Mesothelial cell of epicardium (in vitro differentiated cells): ENCODE measurements at places on chromosomes 6 and 20.

GRCh38 chr6:148509800-148510581, 167.4 kb downstream of the SASH1 start:
- H3K4me3 ChIP-seq = peak overlapping the region; percentile 65
- DNase-seq = no peak
- no peaks in the 10 kb centered on the region for H3K36me3 ChIP-seq
- H3K27ac ChIP-seq = peak overlapping the region; percentile 82

DNA sequence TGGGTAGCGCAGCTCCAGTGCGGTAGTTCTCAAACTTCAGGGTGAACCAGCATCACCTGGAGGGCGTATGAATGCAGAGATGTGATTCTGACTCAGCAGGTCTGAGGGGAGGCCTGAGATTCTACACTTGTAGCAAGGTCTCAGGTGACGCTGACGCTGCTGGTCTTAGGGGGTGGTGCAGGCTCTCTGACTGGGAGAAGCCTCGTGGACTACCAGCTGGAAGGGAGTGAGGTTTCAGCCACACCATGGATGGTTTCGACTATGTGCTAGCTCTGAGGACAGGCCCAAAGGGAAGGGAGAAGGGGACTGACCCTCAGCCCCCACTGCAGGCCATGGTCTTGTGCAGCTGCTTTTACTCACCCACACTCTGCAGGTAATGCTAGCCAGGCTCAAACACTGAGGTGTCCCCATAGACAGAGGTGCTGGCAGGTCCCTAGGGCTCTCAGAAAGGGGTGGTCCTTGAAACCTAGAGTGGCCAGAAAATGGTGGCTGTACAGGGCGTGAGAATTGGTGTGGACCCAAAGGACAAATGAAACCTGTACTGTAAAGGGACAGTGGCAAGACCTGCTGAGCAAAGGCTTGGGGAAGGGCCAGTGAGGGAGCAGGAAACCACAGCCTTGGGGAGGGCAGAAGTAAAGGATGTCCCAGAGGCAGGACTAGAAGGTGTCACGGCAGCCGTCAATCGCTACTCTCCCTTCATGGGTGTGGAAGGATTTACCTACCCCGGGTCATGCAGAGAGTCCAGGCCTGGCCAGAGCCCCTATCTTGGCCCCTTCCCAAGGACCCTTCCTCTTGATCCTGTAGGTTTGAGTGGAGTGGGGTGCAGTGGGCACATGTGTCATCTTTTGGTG, 52.7 kb downstream of the EBF4 start:
- no peaks in the 10 kb centered on the region for H3K36me3 ChIP-seq
- no peak overlapping the region for H3K4me3 ChIP-seq
- H3K27ac ChIP-seq = no peak overlapping the region
- no peak for DNase-seq
- peaks cover 11% of the 10 kb centered on the region for H3K4me1 ChIP-seq

DNA sequence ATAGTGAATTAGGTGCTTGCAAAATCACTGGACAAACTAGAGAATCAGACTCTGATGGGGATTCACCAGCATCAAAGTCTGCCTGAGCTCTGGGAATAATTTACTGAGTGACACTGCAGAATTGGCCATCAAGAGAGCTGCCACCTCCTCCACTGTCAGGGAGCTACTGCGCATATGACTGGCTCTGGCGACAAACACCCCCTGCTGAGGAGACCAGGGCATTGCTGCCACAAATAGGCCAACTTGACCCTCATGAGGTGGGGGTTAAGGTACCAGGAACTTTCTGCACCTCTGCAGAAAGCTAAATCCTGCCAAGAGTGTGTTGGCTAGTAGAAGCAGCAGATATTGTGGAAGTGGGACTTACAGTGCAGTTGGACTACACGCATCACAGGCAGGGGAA, 88.0 kb downstream of the CDS2 start:
- H3K27ac ChIP-seq = no peak overlapping the region
- no peaks in the 10 kb centered on the region for H3K27me3 ChIP-seq
- peaks cover 12% of the 10 kb centered on the region for H3K4me1 ChIP-seq

GRCh38 chr6:26223228-26223627, 136.0 kb downstream of the HFE start:
- no peak overlapping the region for H3K27ac ChIP-seq
- H3K4me3 ChIP-seq = no peak overlapping the region
- no peak for DNase-seq
- peaks cover 28% of the 10 kb centered on the region for H3K4me1 ChIP-seq

GRCh38 chr6:166029506-166029905, 138.1 kb downstream of the TBXT start:
- no peak for DNase-seq
- no peak overlapping the region for H3K4me3 ChIP-seq
- no peaks in the 10 kb centered on the region for H3K4me1 ChIP-seq
- H3K27ac ChIP-seq = no peak overlapping the region
- H3K36me3 ChIP-seq = no peaks in the 10 kb centered on the region

GRCh38 chr6:26215585-26216358, 128.5 kb downstream of the HFE start:
- no peaks in the 10 kb centered on the region for H3K36me3 ChIP-seq
- no peak overlapping the region for H3K4me3 ChIP-seq
- peaks cover 21% of the 10 kb centered on the region for H3K4me1 ChIP-seq
- DNase-seq = no peak
- H3K27ac ChIP-seq = no peak overlapping the region

DNA sequence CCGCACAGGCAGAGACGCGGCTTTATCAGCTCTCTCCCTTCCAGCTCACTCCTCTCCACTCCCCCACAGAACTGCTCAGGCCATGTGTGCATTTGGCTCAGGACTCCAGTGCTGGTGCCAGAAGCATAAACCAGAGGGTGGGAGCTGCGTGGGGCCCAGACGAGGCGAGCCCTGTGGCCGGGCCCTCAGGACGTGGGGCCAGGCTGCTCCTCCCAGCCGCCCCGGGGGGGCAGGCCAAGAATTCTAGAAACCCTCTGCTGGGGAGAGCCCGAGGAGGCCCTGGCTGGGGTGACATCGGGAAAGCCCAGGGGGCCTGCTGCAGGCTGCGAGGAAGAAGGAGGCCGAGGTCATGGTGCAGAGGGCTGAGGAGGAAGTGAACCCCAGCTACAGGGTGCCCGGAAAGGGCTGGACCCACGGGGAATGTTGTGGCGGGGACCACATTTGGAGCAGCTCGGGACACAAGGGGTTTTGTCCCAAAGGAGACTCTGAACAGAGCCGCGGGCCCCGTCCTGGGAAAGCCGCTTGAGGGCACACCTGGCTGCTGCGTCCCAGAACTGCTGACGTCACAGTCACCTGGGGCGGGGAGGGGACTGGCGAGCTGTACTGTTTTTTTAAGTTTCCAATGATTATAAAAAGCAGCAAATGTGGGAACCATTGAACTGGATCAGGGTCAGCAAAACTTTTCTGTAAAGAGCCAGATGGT, 107.1 kb downstream of the BANF2 start:
- H3K27ac ChIP-seq = peak overlapping the region; percentile 91
- H3K27me3 ChIP-seq = no peaks in the 10 kb centered on the region
- peak; percentile 30 for DNase-seq
- no peak overlapping the region for H3K4me3 ChIP-seq
- H3K4me1 ChIP-seq = peaks cover 40% of the 10 kb centered on the region

DNA sequence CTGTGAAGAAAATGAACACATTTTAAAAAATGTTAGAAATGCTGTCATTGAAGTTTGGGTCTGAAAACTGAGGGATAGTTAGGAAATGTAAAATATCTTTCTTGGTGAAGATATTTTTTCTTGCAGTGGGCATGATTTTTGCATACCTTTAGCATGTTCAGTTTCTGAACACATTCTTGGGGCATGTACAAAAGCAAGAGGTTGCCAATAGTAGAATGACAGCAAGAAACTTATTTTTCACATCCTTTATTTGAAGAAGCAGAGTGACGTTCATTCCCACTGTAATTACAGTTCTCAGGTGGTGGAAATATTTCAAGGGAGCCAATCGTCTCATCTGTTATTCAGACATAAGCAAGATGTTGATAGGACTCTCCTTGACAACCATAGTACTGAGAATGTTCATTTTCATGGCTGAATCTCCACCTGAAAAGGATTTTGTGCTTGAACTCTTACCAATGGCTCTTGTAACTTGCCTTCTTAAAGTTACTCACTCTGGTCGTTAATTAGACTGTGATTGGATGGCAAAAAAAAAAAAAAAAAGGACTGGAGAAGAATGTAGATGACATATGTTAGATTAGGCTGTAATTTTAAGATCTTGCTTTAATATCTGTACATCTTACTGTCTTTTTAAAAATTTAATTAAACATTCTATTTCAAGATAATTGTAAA, 74.4 kb downstream of the DOK5 start:
- no peak overlapping the region for H3K4me3 ChIP-seq
- H3K27me3 ChIP-seq = no peaks in the 10 kb centered on the region
- no peak overlapping the region for H3K27ac ChIP-seq
- no peaks in the 10 kb centered on the region for H3K4me1 ChIP-seq
- DNase-seq = no peak

- DNase-seq = peak; percentile 72
- H3K36me3 ChIP-seq = no peaks in the 10 kb centered on the region
- peak overlapping the region; percentile 74 for H3K4me3 ChIP-seq
These were observed 18.3 kb downstream of the HIVEP2 start for GRCh38 chr6:142926494-142927270.

DNA sequence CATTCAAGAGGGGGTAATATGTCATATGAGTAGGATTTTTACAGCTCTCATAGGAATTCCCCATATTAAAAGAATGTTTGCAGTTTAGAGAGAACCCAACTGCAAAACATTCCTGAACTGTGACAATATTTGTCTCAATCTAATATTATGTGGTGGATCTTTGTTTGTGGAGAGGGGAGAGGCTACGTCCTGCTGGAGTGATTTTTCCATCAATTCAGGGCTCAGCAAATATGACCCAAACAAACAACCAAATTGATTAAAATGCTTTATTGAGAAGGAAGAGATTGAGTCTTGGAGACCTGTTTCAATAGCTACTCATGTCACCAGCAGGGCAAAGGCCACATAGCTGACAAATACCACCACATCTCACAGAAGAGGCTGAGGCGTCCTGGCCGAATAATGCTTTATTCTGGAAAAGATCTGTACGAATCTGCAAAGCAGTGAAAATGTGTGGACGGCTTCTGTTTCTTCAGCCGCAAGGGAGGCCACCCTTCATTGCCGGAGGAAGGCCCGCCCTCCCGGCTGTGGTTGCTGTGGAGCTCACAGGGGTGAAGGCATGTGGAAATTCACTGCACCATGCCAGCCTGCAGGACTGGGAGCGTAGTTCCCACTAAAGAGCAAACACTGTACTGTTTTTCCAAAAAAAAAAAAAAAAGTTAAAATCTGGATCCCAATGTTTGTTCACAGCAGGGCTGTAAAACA, 89.7 kb upstream of the QKI start:
- H3K36me3 ChIP-seq = no peaks in the 10 kb centered on the region
- peaks cover 32% of the 10 kb centered on the region for H3K4me1 ChIP-seq
- H3K27me3 ChIP-seq = no peaks in the 10 kb centered on the region
- no peak overlapping the region for H3K27ac ChIP-seq

GRCh38 chr6:34526241-34526972, 29.7 kb downstream of the SPDEF start:
- peaks cover 8% of the 10 kb centered on the region for H3K27me3 ChIP-seq
- H3K4me3 ChIP-seq = peak overlapping the region; percentile 59
- no peak for DNase-seq
- no peaks in the 10 kb centered on the region for H3K36me3 ChIP-seq

GRCh38 chr6:118042855-118043254, 135.8 kb downstream of the SLC35F1 start:
- H3K27me3 ChIP-seq = no peaks in the 10 kb centered on the region
- H3K4me1 ChIP-seq = no peaks in the 10 kb centered on the region
- no peak overlapping the region for H3K27ac ChIP-seq
- DNase-seq = no peak

DNA sequence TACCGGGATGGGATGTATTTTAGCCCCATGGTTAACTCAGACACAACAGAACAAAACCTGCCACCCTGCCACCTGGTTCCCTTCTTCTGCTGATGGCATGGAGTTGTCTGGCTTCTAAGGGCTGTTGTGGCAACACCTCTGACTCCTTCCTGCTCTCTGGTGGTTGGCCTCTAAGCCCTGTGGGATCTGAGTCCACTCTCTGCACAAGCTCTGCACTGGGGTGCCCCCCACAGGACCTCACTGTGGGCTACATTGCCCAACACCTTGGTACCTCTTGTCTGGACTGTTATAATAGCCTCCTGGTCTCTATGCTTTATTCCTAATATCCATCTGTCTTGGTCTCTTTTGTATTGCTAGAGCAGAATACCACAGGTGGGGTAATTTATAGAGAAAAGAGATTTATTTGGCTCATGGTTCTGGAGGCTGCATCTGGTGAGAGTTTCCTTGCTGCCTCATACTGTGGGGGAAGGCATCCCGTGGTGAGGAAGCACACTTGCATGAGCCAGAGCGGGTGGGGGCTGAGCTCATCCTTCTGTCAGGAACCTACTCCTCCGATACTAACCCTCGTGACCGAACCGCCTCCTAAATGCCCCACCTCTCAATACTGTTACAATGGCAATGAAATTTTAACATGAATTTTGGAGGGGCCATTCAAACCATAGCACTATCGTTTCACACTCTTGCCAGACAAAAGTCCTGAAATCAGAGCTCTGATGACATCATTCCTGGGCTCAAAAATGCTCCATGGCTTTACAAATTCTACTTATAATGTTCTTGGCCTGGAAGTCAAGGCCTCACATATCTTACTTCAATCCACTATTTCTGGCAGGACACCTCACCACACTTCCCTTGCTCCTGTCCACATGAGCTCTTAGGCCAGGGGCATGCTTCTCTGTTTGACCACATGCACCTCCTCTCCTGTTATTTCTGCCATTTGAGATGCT, 127.2 kb downstream of the PAX1 start:
- peaks cover 18% of the 10 kb centered on the region for H3K27me3 ChIP-seq
- no peaks in the 10 kb centered on the region for H3K36me3 ChIP-seq
- H3K4me1 ChIP-seq = no peaks in the 10 kb centered on the region

DNA sequence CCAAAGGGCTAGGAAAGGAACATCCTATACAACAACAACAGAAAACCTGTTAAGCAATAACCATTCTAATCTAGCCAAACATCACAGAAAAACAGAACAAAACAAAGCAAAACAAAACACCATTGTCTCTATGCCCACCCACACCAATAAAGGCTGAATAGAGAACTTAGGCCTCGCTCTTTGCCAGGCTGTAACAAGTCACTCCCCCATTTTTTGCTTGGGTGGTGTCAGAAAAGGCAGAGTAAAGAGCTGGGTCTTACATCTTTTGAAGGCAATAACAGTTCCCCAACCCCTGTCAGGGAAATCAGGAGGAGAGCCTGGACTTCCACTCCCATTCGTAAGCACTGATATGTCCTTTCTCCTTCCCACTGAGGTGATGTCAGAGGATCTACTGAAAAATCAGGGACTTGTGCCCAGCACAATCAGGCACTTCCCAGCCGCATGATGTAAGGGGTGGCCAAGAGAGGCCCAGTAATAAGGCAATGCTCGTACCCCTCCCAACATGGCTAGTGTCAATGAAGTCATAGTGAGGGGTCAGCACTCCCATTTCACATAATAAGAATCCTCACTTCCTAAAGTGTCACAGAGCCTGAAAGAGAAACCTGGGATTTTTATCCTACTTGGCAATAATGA, 31.0 kb downstream of the THEMIS start:
- no peaks in the 10 kb centered on the region for H3K4me1 ChIP-seq
- H3K4me3 ChIP-seq = no peak overlapping the region
- H3K36me3 ChIP-seq = no peaks in the 10 kb centered on the region
- H3K27me3 ChIP-seq = no peaks in the 10 kb centered on the region

- H3K36me3 ChIP-seq = no peaks in the 10 kb centered on the region
- H3K27me3 ChIP-seq = peaks cover 7% of the 10 kb centered on the region
- DNase-seq = no peak
- H3K4me1 ChIP-seq = peaks cover 11% of the 10 kb centered on the region
- H3K4me3 ChIP-seq = no peak within 1 kb of the TSS
These were observed at the start of gene CLPSL1 for GRCh38 chr6:35780719-35781118. TSS of gene CLPSL1 (plus strand) at chr6:35781019. CDS start at chr6:35781111, 92 bp downstream.
